ENCODE measurements at places on chromosomes 13 and 19.

DNA sequence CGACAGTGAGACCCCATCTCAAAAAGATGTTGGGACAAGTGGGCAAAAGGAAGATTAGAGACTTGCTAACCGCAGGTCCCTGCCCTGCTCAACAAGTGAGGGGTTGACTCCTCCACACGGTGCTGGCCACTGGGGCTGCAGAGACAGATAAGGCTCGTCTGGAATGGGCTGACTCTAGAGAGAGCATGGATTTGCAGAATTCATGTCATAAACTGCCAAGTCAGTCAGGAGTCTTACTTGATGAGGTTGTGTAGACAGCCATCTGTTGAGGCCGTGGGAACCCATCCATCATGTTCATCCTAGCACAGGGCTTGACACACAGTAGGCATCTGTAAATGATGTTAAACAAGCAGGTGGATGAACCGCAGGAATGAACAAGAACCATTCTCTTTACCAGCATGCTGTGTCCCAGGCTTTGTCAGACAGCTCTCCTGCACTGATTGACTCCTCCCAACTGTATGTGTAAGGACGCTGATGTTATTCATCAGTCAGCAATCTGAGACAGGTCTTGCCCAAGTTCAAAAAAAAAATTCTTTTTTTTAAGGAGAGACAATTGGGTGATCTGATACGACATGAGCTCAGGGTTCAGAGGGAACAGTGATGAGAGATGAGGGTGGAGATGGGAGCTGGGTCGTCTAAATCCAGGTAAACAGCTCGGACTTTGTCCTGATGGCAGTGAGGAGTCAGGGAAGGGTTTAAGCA, 8.8 kb downstream of the PAF1 start:
- DNase-seq, result no peak

GRCh38 chr13:33034882-33035520, 18.8 kb downstream of the KL start:
- no peak for DNase-seq

DNA sequence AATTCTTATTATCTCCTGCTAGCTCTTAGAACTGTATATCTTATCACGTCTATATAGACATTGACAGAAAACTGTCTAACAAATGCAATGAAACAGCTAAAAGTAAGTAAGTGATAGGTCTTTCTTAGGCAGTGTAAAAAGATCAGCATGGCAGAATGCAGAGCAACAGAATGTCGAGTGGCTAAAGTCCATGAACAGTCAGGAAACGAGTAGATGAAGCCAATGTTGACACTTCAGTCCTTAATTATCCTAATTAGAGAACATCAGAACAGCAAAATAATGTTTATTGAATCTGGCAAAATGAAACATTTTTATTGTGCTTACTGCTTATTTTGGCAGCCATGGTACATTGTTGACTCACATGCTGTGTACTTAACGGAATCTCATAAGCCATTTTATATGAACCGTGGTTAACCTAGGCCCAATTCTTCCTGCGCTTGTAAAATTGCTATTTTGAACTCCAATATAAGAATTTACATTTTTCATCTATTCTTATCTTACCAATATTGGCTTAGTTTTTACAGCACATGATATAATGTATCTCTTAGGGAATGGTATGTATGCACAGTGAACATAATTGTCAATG, 748.1 kb downstream of the DACH1 start:
- DNase-seq, result no peak

GRCh38 chr13:70375718-70376117, 267.5 kb upstream of the KLHL1 start:
- DNase-seq, result no peak

DNA sequence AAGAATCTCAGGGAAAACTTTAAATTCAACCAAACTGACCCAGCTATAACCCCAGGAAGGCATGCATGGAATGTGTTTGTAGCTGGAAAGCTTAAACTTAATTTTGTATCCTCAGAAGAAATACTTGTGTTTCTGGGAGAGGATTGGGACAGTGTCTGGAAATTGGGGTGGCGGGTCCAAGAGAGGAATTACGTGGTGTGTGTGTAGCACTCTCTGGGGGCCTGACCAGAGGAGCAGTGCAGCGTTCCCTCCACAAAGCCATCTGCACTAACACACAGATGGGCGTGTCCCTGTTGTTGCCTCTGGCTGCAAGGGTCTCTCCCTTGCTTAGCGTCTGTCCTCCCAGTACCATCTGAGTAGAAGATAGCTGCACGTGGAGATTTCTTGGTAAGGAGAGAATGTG, 6.4 kb downstream of the GARRE1 start:
- no peak for DNase-seq

DNA sequence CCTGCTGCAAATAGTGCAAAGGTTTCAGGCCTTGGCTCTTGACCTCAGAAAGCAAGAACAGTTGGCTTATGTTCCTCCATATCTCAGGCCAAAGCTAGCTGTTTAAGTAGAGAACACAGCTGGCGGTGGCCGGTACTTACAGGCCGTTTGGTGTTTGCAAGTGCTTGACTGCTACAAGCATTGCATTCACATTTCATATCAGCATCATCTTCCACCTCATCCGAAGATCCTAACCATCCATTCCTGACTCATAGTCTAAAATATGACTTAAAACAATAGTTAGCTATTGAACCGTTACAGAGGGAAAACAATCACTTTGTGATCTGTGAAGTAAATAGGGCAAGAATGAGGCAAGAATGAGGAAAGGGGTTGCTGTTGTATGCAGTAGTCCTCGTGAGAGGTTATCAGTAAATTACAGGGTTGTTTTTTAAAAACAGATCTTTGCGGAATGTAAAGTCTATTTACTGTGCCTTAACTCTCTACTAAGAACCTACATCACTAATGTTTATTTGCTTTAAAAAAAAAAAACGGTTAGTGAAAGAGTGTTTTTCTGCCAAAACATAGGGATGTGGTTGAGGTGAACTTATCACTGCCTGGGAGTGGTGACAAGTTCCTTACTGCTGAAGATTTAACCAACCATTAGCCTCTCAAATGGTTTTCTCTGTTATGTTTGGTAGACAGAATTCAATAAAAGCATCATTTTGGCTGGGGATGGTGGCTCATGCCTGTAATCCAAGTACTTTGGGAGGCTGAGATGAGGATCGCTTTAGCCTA, 21.6 kb upstream of the WDR88 start:
- no peak for DNase-seq

GRCh38 chr13:41389580-41389979, 67.8 kb upstream of the RGCC start:
- no peak for DNase-seq

GRCh38 chr13:78972561-78972960, 313.6 kb upstream of the OBI1 start:
- no peak for DNase-seq

Data from activated CD8-positive, alpha-beta memory T cell treated with anti-CD3 and anti-CD28 coated beads, Interleukin-2, amount 50 U/mL, for 4 hours (primary cell).